ENCODE measurements at places on chromosomes 11 and 22. TPM values are rescaled to one million over a fixed set of nuclear protein-coding genes. Genes with fewer than 3 reads are reported as not detected.

LIMK2 gene
- total RNA-seq: 78.9 TPM

OR2D2 gene
- 0.25 TPM for total RNA-seq

F2 gene
- not detected for total RNA-seq

C11orf97 gene
- total RNA-seq: not detected

GRCh38 chr11:62976109-62976508 lies 8.7 kb downstream of the SLC22A6 start:
- no peak for DNase-seq

DNA sequence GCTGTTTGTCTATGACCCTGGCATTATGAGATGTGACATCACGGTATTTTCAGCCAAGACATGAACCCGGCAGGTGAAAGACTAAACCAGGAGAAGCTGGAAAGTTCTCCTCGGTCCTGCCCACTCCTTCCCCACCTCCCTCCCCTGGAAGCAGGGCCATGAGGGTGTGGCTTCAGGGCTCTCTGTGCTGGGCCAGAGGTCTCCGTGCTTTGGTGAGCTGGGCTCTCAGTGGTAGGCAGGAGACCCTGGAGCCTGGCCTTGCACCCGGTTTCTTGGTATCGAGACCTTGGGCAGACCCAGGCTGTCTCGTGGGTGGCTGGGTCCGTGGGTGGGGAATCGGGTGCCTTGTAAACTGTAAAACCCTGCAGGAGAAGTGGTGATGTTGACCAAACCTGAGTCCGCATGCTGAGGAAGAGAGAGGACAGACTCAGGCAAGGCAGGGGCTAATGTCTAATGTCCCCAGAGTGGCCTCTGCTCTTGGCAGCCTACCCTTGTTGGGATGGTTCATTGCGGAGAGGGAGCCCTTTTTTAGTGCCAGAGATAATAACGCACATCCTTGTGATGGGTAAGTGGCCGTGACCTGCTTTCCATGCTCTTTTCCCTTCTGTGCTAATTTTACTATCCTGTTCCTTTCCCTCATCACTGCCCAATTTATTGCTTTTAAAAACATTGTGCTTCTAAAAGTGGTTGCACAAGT lies 48.6 kb upstream of the PARVG start:
- no peak for DNase-seq

DNA sequence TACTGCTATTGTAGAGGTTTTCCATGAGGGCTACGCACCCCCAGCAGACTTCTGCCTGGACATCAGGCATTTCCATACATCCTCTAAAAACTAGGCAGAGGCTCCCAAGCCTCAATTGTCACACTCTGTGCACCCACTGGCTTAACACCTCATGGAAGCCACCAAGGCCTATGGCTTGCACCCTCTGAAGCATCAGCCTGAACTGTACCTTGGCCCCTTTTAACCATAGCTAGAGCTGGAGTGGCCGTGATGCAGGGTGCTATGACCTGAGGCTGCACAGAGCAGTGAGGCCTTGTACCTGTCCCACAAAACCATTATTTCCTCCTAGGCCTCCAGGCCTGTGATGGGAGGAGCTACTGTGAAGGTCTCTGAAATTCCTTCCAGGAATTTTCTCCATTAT lies 33.9 kb downstream of the AAMDC start:
- no peak for DNase-seq

DNA sequence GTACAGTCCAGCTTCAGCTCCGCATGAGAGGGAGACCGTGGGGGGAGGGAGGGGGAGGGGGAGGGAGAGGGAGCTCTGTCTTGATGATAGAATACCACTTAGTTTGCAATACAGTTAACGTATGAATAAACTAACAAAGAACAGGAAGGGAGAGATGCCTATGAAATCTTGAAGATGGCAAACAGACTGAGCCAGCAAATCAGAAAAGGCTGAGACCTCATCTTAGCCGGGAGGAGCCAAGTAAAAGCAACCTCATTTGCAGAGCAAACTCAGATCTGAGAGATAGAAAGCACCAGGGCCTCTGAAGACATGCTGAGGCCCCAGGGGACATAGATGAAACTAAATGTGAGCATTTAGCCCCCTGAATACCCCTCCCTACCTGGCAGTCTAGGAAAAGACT lies 23.0 kb downstream of the APLP2 start:
- no peak for DNase-seq

- DNase-seq: no peak
Observed at GRCh38 chr11:97007283-97007682, 617.5 kb downstream of the JRKL start.

DNA sequence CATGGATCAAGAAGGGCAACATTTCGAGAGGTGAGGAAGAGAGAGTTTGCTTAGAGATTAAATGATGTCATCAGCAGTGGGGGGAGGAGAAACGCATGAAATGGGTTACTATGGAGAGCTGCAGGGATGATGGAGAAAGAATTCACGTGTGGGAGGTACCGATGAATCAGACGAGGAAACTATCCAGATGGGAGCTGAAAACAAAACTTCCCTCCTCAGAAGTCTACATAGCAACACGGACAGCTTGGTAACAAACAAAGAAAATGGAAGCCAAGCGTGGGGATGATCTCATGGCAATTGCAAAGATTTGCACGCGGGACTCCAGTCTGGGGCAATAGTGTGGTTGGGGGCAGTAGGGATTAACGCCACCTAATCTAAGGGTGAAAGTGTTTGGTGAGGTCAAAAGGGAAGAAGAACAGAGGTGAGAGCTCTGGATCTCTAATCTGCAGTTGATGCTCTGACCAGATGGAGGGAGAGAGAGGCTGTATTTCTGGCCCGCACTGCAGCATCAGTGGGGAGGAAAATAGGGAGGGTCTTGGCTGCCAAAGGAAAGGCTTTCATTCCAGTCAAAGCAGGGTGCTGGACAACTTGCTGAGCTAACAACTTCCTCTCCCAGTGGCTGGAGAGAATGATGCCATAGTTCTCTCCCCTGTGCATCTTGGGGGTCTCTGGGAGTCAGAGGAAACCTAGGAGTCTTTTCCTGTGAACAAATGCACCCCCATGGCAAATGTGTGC lies 43.4 kb upstream of the CSNK2A3 start:
- DNase-seq: no peak

DNA sequence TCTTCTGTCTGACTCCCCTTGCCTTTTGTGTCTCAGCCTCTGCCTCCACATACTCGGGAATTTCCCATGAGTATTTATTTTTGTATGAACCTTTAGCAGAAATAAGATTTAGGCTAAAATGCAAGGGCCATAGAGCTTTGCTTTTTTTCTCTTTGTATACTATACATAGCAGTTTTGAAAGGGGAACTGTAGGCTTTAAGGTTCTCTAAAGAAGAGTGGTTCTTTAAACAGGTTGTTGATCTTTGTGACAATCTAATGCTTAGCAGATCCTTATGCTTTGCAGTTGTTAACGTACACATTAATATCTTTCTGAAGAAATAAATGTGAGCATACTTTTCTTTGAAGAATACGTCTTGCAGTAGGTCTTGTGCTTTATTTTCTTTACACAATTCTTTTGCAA lies 35.0 kb downstream of the TBCEL start:
- no peak for DNase-seq

GRCh38 chr11:69040581-69041260 lies 8.0 kb upstream of the TPCN2 start:
- no peak for DNase-seq

DNA sequence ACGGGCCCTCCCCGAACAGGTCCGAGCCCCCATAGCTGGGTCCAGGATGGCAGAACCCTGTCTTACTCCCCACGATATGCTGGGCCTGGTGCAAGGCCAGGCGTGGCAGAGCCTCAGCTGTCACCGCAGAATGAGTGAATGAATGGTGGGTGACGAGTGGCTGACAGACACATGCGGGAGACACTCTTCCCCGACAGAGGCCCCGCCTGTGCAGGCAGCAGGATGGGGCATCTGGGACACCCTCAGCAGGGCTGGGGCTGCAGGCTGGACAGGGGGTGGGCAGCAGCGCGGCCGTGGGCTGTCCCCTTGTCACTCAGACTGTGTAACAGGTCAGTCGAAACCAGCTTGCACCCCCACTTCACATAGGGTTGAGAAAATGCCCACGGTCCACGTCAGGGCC lies 18.0 kb downstream of the WNT7B start:
- DNase-seq: no peak

DNA sequence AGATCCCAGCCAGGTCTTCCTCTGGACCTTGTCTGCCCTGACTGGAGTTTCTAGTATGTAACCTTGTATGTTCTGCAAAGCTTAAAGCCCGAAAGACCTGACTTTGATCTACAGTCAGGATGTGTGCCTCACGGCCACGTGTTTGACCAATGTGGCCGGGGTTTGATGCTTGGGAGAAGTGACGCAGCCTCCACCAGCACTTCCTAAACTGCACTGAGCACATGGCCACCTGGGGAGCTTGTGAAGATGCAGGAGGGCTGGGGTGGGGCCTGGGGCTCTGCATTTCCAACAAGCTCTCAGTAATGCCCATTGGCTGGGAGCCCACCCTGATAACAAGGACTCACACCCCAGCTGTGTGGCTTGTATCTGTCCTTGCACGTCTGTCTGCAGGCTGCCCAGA lies 53.2 kb downstream of the NAT10 start:
- DNase-seq: no peak

All from dermis microvascular lymphatic vessel endothelial cell (primary cell).